ENCODE measurements at places on chromosomes 7 and 10. TPM values are rescaled to one million over a fixed set of nuclear protein-coding genes. Genes with fewer than 3 reads are reported as not detected.
A peak's percentile ranks its signal among the peaks of the same experiment; 100 is the strongest.

- DNase-seq, result no peak
These were observed 148.0 kb upstream of the NRP1 start for GRCh38 chr10:33482486-33482885.

DNA sequence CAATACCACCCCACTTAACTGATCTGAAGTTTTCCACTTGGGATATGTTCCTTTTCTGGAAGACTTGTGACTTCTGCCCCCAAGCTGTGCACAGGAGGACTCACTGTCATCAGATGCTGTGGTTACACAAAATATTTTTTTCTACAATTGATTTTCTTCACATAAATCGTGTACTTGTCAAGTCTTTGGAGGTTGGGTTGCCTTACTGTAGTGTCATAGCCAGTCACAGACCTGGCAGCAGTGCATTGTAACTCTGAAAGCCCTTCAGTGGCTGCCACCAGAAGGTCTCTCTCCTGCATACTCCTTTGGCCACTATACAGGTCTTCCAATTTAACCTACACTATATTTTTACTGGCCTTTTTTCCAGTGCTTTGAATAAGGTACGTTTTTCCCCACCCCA lies 73.2 kb downstream of the SDK1 start:
- no peak for DNase-seq

GRCh38 chr7:2873146-2873545 lies 29.0 kb upstream of the GNA12 start:
- DNase-seq, result peak; percentile 45

GRCh38 chr10:110416776-110417711 lies 80.7 kb upstream of the DUSP5 start:
- DNase-seq, result no peak

The ANLN gene
- 1.8 TPM for total RNA-seq
